ENCODE measurements at places on chromosomes 6 and 20.

GRCh38 chr6:105794239-105794638 lies 291.9 kb upstream of the PRDM1 start:
- DNase-seq, result no peak

DNA sequence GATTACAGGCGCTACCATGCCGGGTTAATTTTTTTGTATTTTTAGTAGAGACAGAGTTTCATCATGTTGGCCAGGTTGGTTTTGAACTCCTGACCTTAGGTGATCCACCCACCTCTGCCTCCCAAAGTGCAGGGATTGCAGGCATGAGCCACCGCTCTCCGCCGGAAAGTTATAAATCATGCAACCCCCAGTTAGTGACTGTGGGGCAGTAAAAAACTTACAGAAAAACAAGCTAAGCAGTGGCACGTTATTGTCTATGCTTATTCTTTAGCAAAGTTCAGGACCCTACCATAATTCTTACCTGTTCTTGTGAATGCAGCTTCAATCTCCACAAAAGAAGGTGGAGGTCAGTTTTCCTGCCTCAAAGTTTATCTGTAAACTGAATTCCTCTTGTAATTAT lies 47.5 kb upstream of the BTN3A2 start:
- no peak for DNase-seq

DNA sequence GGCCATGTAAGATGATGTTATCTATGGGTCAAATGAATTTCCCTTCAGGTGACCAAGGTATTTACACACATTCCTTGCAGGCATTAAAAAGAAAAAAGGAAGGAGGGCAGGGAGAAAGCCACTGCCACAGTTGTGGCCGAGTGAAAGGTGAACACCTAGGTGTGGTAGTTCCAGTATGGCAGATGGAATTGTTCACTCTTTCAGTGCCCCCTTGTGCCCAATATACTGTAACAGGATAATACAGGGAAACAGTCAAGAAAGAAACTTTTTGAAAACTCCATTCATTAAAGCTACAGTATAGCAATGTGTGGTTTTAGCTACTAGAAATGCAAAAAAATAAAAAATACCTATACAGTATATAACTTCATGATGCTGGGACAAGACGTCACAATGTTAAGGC lies 52.1 kb downstream of the BMP2 start:
- DNase-seq, result no peak

DNA sequence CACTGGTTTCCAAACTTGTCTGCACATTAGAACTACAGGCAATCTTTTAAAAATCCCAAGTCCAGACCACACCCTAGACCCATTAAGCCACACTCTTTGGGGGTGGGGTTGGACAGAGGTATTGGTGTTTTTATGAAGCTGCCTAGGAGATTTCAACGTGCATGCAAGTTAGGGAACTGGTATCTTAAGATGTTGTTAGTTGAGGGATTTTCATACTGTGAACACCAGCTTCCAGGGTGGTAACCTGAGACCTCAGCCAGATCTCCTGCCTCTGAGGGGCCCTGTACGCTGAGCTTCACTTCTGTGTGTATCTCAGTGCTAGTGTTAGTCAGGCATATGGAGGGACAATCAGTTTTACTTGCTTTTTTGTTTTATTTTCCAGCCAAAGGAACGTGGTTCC lies 138.0 kb downstream of the UTRN start:
- DNase-seq, result no peak

All from DMS79 (cell line).